ENCODE measurements at places on chromosomes 16 and 17.

DNA sequence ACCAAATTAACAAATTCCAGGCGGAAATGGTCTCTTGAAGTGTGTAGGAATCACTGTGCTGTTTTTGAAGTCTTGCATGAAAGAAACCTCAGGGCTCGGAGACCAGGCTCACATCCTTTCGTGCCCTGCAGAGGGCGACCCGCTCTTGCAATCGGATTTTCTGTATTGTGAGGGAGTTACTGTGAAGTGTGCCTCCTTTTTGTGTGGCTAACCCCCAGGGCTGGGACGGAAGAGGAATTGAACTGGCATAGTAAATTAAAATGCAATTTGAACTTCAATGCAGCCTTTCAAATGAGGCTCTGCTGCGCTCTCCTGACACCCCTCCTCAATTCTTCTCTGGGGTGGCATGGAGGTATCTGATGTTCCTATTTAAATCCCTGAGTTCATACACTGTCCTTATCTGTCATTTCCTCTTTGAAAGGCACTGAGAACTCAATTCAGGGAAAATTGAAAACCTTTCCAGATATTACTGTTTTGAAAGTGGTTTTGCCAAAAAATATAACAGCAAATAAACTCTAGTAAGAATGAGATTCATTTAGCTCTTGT is 51.5 kb upstream of the MGAT5B start:
- peak; percentile 55 for DNase-seq

GRCh38 chr17:53626286-53626685 is 196.4 kb upstream of the KIF2B start:
- DNase-seq: no peak

DNA sequence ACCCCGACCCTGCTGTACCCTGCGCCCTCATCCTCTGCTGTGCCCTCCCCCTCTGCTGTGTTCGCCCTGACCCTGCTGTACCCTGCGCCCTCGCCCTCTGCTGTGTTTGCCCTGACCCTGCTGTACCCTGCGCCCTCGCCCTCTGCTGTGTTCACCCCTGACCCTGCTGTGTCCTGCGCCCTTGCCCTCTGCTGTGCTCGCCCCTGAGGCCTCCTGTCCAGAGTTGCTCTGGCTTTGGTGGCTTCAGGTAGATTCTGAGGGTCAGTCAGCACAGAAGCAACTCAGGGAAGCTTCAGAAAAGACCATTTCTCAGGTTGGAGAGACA is 11.5 kb downstream of the ZNF276 start:
- DNase-seq: no peak

DNA sequence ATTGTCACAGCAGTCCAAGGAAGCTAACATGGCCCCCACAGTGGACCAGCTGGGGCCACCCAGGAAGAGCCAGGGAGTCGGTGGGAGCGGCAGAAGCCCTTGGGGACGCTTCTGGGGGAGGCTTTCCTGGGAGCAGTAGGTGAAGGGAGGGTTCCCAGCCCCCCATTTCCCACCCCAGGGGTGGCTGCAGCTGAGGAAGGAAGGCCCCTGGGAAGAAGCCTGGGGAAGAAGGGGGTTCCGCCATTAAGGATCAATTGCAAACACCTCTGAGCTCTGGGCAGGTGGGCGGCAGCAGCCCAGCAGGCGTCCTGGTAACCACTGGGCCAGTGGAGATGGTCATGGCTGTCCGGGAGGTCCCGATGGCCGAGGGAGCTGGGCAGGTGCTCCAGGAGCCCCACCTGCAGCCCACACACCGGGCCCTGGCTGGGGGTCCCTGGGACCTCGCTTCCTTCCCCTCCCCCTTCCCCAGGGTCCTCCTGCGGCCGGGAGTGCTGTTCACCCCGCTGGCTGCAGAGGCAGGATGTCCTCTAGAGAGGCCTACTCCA is 592 bp upstream of the PERCC1 start:
- DNase-seq: no peak

GRCh38 chr17:83065660-83066542 is 13.5 kb upstream of the METRNL start:
- no peak for DNase-seq

GRCh38 chr17:8141045-8141444 is 11.2 kb downstream of the PER1 start:
- no peak for DNase-seq

GRCh38 chr16:51228097-51228659 is 77.1 kb upstream of the SALL1 start:
- DNase-seq: no peak

- no peak for DNase-seq
Measured at GRCh38 chr16:66113223-66113622, 253.3 kb upstream of the CDH5 start.

- no peak for DNase-seq
Measured at GRCh38 chr17:44492706-44493272, 10.4 kb downstream of the GPATCH8 start.

DNA sequence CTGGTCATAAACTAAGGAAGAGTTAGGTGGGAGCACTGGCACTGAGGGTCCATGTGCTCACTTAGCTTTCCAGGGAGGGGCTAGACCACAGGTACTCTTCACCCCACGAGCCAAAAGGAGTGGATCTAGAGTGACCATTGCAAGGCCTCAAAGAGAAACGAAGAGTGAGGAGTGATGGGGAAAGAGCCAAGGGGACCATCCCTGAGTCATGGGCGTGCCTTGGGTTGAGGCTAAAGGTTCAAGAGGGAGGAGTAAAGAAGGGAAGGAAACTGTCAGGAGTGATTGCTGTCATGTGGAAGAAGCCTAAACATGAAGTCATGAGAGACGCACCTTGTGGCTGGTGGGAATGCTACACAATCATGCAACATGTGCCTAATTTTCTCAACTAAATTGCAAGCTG is 141.0 kb downstream of the CDH13 start:
- no peak for DNase-seq

DNA sequence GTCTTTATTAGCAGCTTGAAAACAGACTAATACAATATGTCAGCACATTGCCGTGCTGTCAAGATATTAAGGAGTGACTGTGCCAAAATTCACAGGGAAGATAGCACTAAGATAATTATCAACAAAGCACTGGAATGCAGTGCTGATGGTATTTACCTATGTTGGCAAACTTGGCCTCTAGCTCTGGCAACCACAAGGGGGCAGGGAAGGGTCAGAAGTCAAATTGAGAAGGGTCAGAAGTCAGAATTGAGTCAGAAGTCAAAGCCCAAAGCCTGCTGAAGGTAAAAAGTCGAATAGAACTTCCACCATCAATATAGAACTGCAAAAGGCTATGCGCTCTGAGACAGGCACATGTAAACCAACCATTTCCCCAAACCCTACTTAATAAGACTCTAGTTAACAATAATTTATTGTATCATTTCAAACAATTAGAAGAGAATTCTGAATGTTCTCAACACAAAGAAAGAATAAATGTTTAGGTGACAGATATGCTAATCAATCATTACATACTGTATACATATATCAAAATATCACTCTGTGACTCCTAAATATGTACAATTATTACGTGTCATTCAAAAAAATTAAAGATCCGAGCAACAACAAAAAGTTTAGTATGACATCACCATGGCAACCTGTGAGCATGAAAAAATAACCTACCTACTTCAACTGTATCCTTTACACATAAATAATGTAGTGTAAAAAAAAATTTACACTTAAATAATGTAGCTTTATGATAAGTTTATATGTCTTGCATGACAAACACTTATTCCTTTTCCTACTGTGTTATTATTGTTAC is 916.1 kb downstream of the KCNJ2 start:
- DNase-seq: peak; percentile 1

DNA sequence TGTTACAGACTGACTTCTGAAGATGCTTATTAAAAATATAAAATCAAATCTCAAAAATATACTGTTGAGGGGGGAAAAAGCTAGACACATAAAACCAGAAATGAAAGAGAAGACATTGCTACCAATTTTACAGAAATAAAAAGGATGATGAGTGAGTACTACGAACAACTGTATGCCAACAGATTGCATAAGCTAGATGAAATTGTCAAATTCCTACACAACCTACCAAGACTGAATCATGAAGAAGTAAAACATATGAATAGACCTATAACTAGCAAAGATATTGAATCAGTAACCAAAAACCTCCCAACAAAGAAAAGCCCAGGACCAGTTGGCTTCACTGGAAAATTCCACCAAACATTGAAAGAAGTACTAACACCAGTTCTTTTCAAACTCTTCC is 3.5 kb upstream of the CAPNS2 start:
- DNase-seq: no peak

DNA sequence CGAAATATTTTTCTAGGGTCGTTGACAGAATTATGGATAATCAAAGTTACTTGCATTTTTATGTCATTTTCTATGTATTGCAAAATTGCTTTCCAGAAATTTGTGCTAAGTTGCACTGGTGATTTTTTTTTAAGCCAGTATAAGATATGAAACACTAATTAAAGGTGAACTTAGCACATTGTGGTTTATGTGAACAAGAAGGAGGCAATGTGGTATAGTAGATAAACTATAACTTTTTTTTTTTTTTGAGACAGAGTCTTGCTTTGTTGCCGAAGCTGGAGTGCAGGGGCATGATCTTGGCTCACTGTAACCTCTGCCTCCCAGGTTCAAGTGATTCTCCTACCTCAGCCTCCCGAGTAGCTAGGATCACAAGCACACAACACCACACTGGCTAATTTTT is 13.2 kb downstream of the DGKE start:
- no peak for DNase-seq

GRCh38 chr17:38663964-38664644 is 10.7 kb downstream of the EPOP start:
- no peak for DNase-seq

GRCh38 chr17:81203136-81203535 is 19.6 kb downstream of the CEP131 start:
- DNase-seq: no peak

GRCh38 chr17:81117672-81118198 is 47.6 kb upstream of the PVALEF start:
- no peak for DNase-seq

DNA sequence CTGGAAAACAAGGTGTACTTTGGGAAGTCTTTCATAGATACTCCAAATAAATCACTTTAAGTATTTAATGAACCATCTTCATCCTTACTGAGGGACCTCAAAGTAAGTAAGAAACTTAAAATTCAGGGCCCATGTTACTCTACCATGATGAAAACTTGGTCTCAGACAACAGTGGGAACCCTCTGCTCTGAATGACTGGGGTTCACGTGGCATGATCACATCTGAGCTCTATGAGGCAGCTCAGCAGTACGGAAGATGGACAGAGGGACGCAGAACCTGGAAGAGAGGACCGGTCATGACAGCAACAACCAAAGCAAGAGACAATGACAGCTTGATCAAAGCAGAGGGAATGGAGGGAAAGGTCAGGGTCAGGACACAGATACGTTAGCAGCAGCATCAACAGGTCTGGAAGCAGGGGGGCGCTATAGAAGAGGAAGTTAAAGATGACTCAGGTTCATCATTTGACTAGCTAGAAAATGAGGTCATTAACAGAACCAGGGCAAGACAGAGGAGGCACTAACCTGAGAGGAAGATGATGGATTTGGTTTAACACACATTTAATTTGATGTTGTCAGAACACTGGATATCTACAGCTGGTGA is 9.5 kb downstream of the XPO6 start:
- DNase-seq: peak; percentile 66

- DNase-seq: no peak
Measured at GRCh38 chr16:61146429-61146828, 889.8 kb downstream of the CDH8 start.

DNA sequence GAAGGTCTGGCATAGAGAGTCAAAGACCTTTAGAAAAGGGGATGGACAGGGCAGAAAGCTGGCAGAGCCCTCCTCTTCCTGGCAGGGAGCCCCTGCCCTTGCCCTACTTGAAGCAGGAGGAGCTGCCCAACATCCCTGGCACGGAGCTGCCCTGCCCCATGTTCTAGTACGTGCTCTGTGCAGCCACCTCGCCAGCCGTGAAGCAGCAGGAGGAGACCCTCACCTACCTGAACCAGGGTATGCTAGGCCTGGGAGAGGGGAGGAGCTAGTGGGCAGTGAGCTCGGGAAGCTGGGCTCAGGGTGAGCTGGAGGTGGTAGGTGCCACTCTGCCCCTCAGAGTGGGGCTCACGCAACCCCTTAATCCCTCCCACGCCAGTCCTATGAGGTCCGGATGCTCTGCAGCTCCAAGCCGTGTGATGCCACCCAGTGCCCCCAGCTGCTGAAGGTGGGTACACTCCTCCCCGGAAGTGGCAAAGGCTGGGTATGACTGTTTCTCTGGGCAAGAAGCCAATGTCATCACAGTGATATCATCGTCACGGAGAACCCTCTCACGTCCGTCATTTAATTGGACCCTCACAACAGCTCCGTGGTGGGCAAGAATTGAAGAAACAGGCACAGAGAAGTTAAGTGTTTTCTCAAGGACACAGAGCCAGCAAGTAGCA is 12.7 kb upstream of the STAC2 start:
- DNase-seq: peak; percentile 83

DNA sequence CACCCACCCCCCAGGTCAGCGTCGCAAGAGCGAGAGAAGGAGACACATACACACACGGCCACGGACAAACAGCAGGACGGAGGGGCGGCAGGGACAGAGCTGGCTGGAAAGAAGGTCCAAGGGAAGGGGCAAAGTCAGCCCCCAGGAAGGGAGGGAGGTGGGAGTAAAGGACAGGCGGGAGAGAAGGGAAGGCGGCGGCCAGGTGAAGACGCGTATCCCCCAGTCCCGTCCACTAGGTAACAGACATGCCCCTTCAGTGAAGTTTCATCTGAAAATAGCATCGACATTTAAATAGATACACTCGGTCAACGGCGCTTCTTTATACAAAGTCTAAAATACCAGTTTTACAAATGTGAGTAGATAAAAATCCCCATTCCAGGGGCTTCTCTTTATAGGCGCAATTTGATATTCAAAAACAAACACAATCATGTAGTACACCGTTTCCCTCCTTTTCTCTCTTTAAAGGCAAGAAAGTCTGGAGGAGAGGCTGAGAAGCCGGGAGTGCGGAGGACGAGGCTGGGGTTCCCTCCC is 4.5 kb downstream of the CBX8 start:
- no peak for DNase-seq

- DNase-seq: no peak
Measured at GRCh38 chr17:45653616-45654015, 130.5 kb upstream of the CRHR1 start.

GRCh38 chr16:638034-638543 is 2.0 kb upstream of the METTL26 start:
- DNase-seq: no peak

DNA sequence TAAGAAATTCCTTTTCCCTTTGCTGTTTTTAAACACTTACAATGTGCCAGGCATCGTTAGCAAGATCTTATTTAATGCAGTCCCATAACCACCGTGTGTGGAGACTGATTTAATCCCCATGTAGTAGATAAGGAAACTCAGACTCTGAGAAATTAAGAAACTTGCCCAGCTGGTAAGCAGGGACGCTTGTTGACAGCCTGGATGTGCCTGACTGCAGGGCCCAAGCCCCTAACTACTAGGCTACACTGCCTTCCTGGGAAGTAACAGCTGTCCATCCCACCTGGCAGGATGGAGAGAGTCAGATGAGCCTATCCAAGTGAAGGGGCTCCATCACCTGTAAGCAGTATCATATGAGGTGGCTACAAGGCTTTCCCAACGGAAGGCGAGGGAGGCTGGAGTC is 23.1 kb downstream of the CDK5RAP3 start:
- DNase-seq: no peak

DNA sequence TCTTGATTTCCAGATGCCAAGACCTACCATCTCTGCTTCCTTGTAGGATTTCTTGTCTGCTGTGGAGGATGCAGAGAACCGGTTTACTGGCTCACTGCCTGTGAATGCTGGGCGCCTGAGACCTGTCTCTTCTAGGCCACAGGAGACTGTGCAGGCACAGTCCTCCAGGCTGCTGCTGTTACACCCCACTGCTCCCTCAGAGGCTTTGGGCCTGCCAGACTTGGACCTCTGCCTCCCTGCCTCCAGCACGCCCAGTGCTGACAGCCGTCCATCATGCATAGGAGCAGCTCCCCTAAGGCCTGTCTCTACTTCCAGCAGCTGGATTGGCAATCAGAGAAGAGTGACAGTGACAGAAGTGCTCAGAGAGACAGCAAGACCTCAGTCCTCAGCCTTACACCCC is 6.1 kb downstream of the HROB start:
- no peak for DNase-seq
